ENCODE measurements at places on chromosomes 2 and 18.
A peak's percentile ranks its signal among the peaks of the same experiment; 100 is the strongest.

DNA sequence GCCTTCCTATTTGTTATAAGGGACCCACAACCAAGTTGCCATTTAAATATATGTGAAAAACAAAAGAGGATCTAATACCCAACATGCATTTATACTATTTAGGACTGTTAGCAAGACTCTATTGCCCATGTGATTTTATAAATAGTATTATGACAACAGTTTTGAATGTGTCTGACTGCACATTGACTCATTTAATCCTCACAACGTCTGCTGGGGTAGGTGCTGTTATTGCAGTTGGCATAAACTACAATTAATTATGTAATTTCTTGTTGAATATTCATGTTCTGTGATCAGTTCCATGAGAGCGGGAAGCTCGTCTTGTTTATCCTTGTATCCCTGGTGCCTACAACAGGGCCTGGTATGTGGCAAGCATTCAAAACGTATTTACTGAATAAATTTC lies 53.7 kb downstream of the SH2D6 start:
- no peak for DNase-seq

DNA sequence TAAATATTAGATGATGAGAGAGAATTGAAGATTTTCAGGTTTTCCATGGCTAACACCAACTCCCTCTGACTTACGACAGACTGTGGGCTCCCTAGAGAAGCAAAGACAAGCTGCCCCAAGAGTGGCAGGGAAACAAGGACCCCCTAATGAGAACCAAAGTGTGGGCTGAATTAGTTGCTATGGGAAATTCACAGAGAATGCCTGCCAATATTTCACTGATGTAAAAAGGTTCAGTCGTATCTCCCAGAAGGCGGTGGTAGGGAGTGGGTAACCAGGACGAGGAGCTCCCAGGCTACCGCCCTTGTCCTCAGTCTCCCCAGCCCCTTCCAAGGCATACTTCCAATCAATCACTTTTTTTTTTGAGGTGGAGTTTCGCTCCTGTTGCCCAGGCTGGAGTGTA lies 113.6 kb downstream of the LAMA1 start:
- DNase-seq = no peak

- DNase-seq = peak; percentile 20
Measured at GRCh38 chr2:179129574-179130238, 79.8 kb upstream of the CCDC141 start.

GRCh38 chr2:37742286-37742685 lies 70.8 kb upstream of the CDC42EP3 start:
- peak; percentile 14 for DNase-seq

GRCh38 chr2:53519918-53520841 lies 247.4 kb upstream of the CHAC2 start:
- no peak for DNase-seq

- no peak for DNase-seq
Measured at GRCh38 chr2:129813404-129813803, 166.1 kb upstream of the RAB6C start.

DNA sequence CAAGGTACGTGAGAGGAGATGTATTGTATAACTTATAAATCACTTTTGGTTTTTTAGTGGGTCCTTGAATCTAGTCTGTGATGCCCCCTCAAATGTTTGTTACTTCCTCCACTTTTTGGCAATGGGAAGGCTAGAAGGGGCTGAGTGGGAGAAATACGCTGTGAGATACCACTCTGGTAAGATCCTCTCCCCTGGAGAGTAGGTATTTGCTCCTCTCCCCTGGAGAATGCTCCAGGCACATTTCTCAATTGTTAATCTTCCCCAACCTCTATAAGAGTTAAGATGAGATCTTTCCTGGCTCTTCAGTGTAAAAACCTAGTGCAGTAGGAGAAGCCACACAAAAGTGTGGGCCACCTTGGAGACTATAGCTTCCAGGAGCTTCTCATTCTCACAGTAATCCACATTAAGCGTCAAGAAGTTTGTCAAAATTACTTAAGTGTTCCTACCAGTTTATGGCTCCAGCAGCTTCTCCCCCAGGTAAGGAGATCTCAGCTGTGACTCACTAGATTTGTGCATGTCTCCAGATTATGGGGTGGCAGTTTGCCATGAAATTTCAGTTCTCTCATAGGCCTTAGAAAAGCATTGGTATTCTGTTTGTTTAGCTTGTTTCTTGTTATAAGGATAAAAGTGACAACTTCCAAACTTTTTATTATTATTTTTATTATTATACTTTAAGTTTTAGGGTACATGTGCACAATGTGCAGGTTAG lies 182.6 kb downstream of the FSIP2 start:
- DNase-seq = no peak

DNA sequence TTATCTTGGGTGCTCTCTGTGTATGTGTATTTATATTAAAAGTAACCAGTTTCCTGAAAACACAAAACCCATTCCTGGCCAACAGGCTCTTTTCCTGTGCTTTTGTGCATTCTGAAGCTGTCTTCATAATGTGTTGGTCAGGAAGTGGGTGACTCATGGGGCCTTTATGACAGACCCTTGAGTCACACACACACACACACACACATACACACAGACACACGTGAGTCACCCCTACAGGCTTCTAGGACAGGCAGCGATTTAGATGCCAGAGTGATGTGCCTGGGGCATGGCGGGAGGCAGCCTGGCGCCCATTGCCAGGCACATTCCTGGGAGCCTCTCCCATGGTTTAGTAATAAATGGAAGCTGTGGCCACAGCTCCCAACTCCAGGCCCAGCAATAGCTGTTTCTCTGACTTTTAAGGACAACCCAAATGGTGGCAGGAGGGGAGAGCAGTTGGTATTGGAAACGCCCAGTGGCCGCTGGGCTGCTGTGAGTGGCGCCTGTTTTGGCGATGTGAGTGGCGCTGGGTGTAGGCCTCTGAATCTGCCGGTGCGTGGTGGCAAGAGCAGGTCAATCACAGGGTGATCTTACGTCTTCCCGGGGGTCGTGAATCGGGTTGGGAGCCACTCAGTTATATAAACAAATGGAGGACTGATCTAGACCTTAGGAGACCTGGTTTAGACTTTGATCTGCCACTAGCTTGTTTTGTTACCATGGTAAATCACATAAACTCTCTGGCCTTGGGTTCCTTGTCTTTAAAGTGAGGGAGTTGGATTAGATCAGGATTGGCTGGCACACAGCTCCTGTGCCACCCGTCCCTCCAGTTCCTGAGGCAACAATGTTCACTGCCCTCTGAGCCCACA lies 150.7 kb upstream of the DLX2 start:
- DNase-seq = peak; percentile 94

DNA sequence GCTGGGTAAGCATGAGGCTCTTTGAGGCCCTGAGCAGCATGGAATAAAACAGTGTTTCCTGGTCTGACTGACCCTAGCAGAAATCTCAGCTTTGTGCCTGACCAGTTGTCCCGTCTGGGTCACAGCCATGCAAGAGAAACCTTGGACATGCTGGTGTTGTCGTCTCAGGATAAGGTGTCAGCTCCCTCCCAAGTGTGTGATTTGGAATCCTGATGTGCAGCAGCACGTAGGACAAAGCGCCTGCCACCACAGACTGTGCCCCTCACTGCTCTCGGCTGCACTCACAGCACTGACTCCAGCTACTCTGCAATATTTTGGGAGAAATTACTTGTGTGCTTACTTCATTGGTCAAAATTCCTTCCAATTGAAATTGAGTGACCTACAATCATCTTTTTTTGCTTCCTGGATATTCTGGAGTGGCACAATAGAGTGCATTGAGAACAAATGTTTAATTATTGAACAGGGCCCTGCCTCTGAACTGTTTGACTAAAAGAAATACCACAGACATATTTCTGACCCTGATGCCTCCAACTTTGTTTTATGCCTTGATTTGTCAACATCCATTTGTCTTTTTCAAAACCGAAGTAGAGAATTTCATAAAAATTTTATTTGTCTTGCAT lies 352.4 kb downstream of the SOCS6 start:
- DNase-seq = no peak

DNA sequence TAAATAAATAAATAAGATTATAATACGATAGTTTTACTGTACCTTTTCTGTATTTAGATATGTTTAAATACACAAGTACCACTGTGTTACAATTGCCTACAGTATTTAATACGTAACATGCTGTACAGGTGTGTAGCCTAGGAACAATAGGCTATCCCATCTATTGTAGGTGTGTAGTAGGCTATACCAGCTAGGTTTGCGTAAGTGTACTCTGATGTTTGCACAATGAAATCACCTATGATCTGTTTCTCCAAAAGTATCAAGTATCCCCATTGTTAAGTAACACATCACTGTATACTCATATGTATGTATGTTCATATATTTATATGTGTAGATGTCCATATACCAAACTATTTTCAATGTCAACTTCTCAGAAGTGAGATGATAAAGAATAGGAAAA lies 118.2 kb upstream of the RND3 start:
- no peak for DNase-seq

GRCh38 chr2:51516667-51517066 lies 484.7 kb upstream of the NRXN1 start:
- DNase-seq = no peak

GRCh38 chr2:68367953-68368653 lies 3.0 kb downstream of the PLEK start:
- DNase-seq = no peak

DNA sequence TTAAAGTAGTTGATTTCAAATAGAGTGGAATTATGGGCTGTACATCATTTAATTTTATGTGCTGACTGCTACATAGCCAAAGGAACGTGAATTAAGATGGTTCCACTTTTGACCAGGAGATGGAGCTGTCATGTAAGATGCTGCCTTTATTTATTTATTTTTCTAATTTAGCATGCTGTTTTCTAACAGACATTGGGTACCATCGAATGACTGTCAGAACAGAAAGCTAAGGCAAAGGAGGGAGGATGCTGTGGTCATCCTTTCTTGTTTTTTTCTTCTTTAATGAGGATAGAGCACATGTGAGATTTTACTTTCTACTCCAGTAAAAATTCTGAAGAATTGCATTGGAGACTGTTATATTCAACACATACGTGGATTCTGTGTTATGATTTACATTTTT lies at the start of gene SCN2A:
TSS of gene SCN2A (plus strand) at position 185 of the 400 bp plus-strand sequence. CDS start 56,410 bp downstream, outside the sequence.
- DNase-seq = peak; percentile 6

DNA sequence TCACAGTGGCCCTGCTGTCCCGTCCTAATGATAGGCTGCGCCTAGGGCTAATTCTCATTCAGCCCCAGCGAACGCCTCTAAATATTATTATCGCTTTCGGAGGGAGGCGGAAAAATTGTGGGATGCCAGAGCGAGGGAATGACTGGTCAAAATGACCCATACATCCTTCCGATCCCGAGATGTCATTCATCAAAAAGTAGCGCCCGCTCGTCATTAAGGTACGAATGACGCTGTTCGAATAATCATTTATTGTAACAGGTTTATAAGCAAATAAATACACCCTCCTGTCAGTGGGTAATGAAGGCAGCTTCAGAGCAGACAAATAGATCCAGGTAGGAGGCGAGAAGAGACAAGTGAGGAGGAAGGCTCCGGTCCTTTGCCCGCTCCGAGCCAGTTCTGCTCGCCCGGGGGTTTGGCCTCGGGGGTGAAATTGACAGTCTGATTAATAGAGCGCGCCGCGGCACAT lies at the start of gene EVX2:
TSS of gene EVX2 (minus strand) at position 167 of the 466 bp plus-strand sequence. CDS start 186 bp downstream, outside the sequence.
- no peak for DNase-seq

GRCh38 chr2:195413422-195413821 lies 243.6 kb upstream of the SLC39A10 start:
- no peak for DNase-seq

- no peak for DNase-seq
Measured at GRCh38 chr2:215845839-215846586, 167.3 kb downstream of the MREG start.

DNA sequence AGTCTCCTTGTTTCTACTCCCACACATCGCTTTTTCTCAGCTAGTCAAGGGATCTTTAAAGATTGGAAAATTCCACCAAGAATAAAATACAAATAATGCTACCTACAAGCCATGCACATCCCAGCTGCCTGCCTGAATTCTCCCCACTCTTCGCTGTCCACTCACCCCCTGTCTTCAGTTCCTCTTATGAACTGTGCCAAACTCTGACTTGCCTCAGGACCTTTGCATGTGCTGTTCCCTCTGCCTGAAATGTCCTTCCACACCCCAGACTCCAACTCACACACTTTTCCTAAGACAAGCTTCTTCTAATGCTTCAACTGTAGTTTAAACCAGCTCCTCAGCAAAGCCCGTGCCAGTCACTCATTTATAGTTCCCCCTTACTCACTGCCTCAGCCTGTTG lies 260.0 kb downstream of the NAPG start:
- no peak for DNase-seq

DNA sequence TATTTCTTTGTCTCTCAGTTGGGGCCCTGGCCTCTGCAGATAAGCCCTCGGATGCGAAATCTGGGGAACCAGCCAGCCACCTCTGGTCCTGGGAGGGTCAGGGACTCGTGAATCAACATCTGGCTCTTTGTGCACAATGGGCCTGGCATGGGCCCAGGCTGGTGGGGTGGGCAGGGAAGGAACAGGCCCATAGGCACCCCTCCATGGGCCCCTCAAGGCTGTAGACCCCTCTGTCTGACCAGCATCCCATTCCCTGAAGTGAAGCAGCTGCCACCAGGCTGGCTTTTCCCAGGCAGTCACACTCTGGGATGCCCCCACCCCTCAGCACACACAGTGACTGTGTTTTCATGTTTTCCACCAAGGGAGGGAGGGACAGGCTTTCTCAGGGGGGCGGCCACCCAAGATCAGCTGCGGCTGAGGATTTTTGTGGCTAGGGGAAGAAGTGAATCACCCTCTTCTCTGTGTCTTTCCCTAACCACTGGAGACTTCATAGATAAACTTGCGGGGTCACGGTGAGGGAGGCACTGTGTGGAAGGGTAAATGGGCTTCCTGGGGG lies 166.0 kb downstream of the AGAP1 start:
- DNase-seq = peak; percentile 92

DNA sequence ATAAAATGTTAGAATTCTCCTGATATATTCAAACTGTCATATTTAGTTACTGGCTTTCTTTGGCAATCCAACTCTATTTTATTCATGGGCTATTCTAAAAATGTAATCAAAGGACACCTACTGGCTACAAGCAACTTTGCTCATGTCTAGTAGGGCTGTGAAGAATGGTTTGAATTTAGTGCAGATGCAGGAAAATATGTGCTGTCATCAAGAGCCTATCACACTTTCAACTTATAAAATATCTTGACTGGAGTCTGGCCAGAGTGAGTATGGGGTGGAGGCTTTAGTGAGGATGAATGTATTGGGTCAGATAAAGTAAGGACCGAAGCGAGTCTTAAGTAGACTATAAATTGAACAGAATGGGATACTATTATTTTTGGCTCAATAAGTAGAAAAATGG lies 343.4 kb upstream of the SPRED2 start:
- DNase-seq = no peak

DNA sequence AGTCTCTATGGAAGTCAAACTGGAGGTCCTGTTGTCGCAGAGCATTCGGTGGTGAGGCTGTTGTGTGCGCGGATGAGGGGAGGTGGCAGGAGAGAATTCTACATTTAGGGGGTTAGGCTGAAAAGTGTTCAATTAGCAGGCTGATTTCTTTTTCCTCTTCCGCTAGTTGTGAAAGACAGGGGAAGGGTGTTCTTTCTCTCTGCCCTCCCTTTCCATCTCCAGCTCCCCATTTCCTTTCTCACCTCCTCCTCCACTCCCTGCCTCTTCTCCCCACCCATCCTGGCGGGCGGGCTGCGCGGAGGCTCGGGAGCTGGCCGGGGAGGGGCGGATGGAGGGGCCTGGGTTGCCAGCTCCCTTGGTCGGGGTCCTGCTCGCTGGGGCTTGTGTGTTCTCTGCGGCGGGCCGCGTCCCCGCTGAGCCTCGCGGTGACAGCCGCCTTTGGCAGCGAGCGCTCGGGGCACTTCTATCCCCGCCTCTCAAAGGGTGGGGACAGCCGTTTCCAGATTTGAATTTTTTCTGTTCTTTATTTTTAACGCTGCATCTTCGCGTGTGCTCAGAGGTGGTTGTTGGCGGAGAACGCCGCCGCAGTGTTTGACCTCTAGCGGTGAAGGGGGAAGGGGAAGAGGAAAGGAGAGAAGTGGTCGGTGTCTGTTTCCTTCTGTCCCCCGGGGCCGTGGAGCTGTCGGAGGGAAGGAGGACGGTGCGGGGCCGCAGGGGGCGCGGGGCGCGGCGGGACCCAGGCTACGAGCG lies 3.6 kb downstream of the SOX11 start:
- no peak for DNase-seq

All from AG20443 (cell line).